ENCODE measurements at places on chromosomes 2 and 18.
A peak's percentile ranks its signal among the peaks of the same experiment; 100 is the strongest.

- DNase-seq = no peak
Measured at GRCh38 chr2:98911376-98912154, 24.5 kb downstream of the CRACDL start.

DNA sequence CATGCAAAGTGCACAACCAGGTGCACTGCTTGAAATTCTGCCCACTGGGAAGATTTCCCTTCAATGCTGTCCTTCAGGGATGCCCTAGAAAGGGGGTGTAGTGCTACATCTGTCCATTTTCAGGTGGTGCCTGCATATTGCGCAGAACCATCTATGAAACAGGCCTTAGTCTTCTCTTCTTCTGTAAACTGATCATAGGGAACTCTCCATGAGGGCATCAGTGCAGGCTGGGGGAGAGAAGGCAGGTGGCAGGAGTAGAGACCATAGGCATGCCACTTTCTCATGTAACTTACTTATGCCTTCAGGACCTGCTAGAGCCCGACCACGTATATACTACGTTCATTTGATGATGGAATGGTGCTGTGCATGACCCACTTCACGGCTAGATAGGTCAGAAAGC lies 912.1 kb downstream of the SLC4A3 start:
- no peak for DNase-seq

DNA sequence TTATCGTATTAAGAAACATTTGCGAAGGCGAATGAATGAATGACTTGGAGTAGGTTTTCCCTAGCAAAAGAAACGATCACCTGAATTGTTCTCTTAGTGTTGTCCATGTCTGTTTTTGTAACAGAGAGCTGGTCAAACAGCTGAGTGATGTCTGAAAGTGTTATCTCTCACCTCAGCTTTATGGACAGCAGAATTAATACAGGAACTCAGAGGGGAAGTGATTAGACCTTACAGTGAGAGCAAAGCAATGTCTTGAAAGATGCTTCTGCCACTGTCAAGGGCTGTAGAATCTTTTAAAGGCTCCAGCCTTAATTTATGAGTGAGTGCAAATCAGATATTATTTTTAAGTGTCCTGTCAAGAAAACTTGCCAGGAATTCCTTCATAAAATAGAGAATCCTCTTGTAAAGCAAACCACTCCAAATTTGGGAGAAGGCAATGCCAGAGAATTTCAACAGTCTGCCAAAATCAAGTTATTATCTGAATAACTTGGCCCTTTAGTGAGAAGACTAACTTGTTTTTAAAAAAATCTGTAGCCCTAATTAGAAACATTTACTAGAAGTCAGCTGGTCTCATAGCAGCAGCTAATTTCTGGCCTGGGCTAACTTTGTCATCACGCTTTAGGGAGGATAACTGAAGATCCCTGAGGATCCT lies 60.7 kb downstream of the CDC42EP3 start:
- DNase-seq = no peak

GRCh38 chr2:212177724-212178123 lies 360.9 kb downstream of the ERBB4 start:
- no peak for DNase-seq

GRCh38 chr18:5238371-5238976 lies 41.4 kb upstream of the AKAIN1 start:
- peak; percentile 56 for DNase-seq

GRCh38 chr2:17326717-17327116 lies 191.5 kb downstream of the RAD51AP2 start:
- no peak for DNase-seq

- no peak for DNase-seq
Measured at GRCh38 chr2:127199223-127199622, 20.9 kb downstream of the CYP27C1 start.

- no peak for DNase-seq
Measured at GRCh38 chr18:1559563-1559962, 654.9 kb downstream of the ADCYAP1 start.

DNA sequence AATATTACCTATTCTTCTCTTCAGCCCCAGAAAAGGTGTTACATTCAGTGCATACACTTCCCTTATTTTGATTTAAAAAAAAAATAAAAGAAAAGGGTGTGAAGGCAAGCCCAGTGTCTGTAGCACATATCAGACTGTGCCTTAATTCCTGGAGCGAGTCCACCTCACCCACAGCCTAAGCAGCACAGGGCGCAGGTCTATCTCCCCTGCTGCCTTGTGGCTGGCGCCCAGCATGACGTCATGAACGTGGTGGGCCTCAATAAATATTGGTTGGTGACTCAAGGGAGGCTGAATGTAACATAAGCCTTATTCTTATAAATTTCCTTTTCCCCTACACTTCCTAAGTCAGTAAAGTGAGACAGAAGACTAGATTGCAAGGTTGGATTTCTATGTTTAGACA lies 26.4 kb downstream of the ST3GAL5 start:
- no peak for DNase-seq

DNA sequence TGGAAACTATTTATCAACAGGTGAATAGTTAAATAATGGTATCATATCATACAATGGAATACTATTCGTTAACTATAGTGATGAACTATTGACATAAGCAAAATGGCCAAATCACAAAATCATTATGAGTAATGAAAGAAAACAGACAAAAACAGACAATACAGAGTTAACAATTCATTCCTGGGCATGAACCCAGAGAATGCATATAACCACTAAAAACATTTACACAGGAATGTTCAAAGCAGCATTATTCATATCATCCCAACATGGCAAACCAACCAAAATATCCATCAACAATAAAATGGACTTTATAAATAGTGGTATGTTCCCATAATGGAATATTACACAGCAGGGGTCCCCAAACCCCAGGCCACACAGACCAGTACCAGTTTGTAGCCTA lies 131.2 kb upstream of the CYP1B1 start:
- DNase-seq = no peak

DNA sequence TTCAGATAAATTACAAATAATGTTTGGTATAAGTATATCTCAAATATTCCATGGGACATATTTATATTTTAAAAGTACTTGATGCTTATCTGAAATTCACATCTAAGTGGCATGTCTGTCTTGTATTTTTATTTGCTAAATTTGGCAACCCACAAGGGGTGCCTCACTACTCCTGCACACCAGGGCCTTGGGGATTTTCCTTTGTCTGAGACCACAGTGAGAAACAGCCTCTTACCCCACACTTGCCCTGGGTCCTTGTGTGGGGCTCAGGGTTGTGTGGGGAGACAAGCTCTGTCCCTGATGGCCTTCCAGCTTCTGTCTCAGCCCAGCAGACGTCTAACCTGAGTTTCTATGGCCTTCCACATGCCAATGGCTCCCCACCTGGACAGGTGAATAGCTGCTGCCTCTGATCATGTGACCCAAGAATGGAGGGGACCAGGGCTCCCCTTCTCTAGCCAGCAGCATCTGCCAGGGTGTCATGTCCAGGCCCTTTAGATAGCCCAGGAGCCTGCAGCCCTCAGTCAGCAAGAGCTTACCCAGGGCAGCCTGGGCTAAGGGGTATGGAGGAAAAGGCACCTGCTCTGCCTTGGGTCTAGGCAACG lies 49.5 kb upstream of the MRPL33 start:
- DNase-seq = no peak

DNA sequence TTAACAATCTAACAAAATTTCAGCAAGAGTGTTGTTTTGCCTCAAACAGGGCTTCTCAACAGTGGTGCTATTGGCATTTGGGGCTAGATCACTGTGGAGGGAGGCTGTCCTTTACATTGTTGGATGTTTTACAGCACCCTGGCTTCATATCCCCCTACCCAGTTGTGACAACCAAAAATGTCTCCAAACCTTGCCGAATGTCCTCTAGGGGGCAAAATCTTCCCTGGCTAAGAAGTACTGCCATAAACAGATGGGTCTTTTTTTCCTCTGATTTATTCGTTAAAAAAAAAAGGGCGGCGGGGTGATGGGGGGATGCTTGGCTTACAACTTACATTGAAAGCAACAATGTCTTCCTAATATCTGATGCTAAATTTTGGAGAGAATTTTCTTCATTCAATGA lies 207.6 kb upstream of the CCDC150 start:
- no peak for DNase-seq

DNA sequence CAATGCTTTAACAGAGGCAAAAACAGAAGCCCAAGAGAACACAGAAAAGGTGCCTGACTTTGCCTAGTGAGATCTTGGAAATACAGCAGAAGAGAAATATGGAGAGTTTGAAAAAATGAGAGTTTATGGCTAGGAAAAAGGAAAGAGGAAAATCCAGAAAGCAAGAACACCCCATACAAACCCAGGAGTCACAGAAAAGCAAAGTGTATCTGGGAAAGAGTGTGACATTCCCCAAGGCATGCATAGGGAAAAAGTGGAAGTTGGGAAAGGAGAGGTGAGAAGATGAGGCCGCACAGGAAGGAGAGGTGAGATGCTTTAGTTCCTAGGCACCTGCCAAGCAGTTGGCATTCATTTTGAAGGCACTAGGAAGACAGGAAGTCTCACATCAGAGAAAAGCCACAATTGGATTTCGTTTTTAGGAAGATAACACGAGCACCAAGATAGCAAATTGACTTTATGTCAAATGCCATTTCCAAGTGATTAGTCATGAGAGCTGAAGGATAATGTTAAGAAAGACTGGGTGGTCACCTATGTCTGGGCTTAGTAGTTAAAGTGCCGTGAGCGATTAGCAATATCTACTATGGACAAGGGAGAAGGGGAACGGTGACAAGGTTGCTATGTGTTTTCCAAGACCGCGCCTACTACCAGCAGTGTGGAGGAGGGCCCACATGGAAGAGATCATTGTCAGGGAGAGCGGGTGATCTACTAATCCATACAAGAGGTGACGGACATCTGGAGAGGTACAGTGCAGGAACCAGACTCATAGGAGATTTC lies 224.1 kb upstream of the PARD3B start:
- no peak for DNase-seq

Data from CD4-positive, alpha-beta T cell (primary cell).